ENCODE measurements at places on chromosomes 2 and 18.

DNA sequence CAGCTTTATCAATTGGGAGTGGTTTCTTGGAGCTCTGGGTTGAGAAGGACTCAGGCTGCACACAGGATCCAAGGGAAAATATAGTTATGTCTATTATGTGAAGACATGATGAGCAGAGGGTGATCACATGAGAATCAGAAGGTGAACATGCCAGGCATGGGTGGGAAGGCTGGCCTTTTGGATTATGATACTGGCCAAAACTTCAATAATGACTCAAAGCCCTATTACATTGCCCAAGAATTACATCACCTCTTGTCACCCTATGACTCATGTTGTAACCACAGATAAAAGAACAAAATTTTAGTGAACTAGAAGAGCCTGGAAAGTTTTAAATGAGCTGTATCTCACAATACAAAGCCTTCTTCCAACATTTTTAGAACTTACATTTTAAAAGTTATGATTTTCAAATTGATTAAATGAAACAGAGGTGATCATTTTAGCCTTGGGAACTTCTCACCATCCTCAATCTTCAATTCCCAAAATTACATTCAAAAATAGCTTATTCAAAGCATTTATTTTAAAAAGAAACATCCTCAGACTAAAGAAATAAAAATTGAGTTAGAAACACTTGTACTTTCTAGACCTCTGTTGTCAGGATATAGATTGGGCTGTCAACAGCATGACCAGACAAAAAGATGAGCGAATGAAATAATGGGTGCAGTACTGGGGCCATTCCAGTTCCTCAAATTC, 428.3 kb downstream of the MBD2 start:
- no peak for DNase-seq

DNA sequence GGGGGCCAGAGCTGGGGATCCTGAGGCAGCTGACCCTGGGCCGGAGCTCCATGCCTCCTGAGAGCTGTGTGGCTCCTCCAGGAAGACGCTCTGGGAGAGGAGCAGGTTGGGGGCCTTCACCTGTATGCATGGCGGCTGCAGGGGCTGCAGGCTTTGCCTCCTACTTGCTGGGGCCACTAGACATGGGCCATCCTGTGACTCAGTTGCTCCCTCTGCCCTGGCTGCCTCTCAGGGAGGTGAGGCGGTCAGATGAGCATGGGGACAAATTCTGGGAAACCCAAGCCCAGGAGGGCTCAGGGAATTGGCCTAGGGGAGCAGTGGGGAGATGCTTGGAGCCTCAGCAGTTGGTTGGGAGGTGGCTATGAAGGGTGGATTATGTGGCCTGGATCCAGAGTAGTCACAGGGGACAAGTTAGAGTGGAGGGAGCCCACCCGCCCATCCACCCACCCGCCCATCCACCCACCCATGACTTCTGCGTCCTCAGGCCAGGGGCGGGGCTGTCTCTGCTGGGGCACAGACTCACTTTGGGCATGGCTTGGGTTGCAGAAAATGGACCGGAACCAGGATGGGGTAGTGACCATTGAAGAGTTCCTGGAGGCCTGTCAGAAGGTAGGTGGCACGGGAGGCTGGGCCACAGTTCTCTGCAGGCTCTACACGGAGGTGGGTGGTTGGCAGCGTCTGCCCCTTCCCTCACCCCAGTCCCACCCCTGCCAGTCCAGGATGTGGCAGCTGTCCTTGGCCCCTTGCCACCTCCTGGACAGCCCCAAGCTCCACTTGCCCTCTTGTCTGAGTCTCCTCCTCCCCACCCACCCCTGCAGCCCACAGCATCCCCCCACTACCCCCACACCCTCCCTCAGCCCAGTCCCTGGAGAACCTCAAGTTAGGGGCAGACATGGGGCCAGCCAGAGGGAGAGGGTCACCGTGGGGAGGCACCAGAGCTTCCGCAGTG, 19.5 kb upstream of the FAHD2A start:
- DNase-seq: no peak

- peak; percentile 24 for DNase-seq
Measured at GRCh38 chr2:142130111-142131009, 456 bp downstream of the LRP1B start.

GRCh38 chr18:42338683-42339082, 383.6 kb downstream of the PIK3C3 start:
- no peak for DNase-seq

- DNase-seq: no peak
Measured at GRCh38 chr2:225806105-225806504, 406.6 kb downstream of the NYAP2 start.
